Stimulated activated CD4-positive, alpha-beta T cell treated with anti-CD3 and anti-CD28 coated beads, Interleukin-12 subunit alpha, Interleukin-12 subunit beta, amount 100 ng/mL, for 48 hours (primary cell): ENCODE measurements at places on chromosomes 12 and 14.
A peak's percentile ranks its signal among the peaks of the same experiment; 100 is the strongest.

DNA sequence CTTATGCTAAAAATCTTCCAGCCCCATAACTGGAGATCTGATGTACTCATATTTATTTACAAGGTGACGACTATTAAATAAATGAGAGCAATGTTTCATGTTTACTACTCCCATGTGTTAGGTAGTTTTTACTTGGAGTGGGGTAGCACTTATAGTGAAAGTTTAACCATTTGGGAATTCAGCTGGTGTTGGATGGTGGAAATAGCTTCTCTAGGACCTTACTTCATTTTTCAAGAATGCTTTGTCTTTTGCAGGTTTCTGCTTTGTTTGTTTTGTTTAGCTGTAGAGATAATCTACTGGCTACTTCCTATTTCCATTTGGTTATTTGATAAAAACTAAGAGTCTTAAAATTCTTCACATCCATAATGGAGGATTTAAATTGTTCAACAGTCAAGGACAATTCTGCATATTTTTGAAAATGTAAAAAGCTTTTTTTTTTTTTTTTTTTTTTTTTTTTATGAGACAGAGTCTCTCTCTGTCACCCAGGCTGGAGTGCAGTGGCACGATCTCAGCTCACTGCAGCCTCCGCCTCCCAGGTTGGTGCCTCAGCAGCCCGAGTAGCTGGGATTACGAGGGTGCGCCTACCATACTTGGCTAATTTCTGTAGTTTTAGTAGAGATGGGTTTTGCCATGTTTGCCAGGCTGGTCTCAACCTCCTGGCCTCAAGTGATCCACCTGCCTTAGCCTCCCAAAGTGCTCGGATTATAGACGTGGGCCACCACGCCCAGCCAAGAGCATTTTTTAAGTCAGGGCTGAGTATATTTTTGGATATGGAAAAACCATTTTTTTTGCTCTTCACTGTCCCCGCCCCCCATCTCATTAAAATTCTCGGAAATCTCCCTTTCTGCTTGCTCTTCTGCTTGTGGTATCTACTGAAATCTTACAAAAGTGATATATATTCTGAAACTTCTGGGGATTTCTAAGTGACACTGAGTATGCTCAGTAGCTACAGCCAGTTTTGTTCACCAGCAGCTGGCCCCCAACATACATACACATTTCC lies 1.4 kb upstream of the ABCD2 start:
- DNase-seq, result peak; percentile 60

GRCh38 chr12:24630446-24630845 lies 318.5 kb downstream of the BCAT1 start:
- DNase-seq, result no peak

GRCh38 chr14:69318901-69319475 lies 59.0 kb downstream of the GALNT16 start:
- no peak for DNase-seq

DNA sequence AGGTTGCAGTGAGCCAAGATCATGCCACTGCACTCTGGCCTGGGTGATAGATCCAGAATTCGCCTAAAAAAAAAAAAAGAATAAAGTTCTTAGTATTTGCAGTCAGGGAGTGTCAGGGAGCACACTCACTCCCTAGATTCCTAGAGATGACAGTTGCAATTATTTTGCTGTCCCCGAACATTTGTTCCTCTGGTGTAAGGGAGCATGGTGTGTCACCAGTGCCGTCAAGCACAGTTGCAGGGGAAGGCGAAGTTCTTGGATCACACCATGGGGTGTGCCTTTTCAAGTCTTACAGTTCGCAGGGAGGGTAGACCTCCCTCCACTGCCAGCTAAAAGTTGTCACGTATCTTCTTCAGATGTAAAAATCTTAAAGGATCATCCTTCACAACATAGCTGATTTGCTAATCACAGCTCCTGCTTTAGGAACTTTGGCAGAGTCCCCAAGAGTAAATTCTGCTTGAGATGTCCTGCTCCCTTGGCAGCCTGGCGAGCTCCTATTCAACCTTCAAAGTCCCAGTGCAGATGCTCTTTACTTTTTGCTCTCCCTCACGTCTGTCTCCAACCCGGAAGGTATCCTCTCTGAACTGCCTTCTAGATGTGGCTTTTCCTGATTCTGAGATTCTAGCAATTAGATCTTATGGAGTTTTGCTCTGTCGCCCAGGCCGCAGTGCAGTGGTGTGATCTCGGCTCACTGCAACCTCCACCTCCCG lies 11.3 kb downstream of the ACACB start:
- DNase-seq, result no peak

GRCh38 chr12:1618489-1618888 lies 10.5 kb upstream of the WNT5B start:
- DNase-seq, result no peak

- no peak for DNase-seq
These were observed 8.9 kb upstream of the FAIM2 start for GRCh38 chr12:49912345-49913255.

DNA sequence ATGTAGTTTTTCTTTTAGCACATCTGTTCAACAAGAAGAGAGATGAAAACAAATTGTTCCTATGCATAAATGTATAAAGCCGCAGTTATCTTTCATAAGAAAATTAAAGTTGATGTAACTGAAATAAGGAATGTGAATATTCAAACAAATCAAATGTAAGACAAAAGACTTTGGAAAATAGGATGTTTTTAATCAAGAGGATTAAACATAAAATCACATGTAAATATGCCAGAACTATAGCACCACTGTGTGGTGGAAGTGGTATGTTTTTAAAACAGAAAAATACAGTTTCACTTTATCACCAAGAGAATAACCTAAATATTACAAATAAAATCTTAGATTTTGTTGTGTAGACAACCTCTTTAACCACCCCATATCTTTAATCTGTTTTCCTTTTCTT lies 40.4 kb downstream of the CAPS2 start:
- DNase-seq, result no peak

DNA sequence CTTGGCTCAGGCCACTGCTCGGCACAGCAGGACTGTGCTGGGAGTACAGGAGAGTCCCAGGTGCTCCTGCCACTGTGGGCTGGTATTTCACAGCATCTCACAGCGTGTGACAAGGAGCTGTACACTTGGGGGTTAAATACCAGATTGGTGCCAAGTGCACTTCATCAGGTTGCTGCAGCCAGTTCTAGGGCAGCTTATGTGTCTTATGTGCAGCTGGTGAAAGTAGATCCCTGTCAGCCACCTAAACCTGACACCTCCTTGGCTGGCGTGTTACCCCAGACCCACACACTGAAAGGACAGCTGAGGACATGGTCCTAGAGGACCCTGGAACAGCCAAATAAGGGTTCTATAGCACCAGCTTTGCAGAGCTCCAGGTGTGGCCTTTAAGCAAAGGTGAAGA lies 18.9 kb downstream of the PLEKHH1 start:
- no peak for DNase-seq

- DNase-seq, result no peak
These were observed 379.8 kb downstream of the VRK1 start for GRCh38 chr14:97177016-97177415.

DNA sequence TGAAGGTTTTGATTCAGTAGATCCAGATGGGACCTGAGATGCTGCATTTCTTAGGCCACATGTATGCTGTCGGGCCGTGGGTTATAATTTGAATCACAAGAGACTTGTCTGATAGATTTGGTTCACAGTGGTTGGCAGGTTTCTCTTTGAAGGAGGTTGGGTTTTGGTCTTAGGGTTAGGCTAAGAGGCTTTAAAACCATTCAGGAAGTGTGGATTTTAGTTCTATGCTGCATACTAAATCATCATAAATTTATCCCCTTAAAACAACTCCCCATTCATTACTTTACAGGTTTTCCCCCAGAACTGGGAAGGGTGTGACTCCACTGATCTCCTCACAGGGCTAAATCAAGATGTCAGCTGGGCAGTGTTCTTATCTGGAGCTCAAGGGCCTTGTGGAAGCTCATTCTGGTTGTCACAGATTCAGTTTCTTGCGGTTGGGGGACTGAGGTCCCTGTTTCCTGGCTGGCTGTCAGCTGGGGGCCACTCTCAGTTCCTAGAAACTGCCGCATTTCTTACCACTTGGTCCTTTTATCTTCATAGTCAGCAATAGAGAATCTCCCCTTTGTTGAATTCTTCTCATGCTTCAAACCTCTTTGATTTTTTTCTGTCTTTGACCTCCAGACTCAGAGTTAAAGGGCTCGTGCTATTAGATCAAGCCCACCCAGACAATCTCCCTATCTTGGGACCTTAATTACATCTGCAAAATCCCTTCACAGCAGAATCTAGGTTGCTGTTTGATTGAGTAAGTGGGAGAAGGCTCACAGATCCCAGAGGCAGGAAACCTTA lies 20.6 kb upstream of the PCNX1 start:
- no peak for DNase-seq
